Large intestine (tissue), 12 donors: ENCODE measurements at places on chromosomes 3 and 15. TPM values are rescaled to one million over a fixed set of nuclear protein-coding genes. Genes with fewer than 3 reads are reported as not detected.

The CCDC191 gene
- polyA plus RNA-seq: 9.2 TPM

- H3K4me3 ChIP-seq: no peak overlapping the region
- no peaks in the 10 kb centered on the region for H3K27me3 ChIP-seq
- DNase-seq: no peak
- no peaks in the 10 kb centered on the region for H3K36me3 ChIP-seq
These were observed 52.4 kb downstream of the ILDR1 start for GRCh38 chr3:121969631-121970030.

The CRYGS gene
- 4.9 TPM for polyA plus RNA-seq

DNA sequence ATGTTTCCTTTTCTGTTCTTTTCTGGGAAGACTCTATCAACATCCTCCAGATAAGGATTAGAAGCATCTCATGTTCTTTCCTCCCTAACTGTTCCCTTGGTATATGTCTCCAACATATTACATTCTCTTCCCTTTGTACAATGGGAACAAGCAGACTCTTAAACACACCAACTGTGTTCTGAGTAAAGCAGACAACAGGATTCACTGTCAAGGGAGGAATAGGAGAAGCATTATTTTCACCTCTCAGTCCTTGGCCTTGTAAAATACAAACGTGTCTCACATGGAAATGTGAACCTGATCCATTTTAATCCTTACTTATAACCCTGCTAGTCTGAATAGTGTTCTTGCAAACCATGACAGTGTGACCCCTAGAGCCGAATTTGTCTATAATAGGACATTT lies 19.6 kb downstream of the GYG1 start:
- H3K4me1 ChIP-seq: no peaks in the 10 kb centered on the region
- no peak for DNase-seq
- no peaks in the 10 kb centered on the region for H3K27me3 ChIP-seq
- no peak overlapping the region for H3K4me3 ChIP-seq

The VIPR1 gene
- 75.3 TPM for polyA plus RNA-seq

- no peaks in the 10 kb centered on the region for H3K36me3 ChIP-seq
- peak overlapping the region; percentile 2 for H3K27ac ChIP-seq
- DNase-seq: no peak
- H3K4me1 ChIP-seq: peaks cover 27% of the 10 kb centered on the region
- no peaks in the 10 kb centered on the region for H3K27me3 ChIP-seq
These were observed 30.0 kb downstream of the SHQ1 start for GRCh38 chr3:72818092-72818773.

The CACNA2D2 gene
- polyA plus RNA-seq: 7.5 TPM

DNA sequence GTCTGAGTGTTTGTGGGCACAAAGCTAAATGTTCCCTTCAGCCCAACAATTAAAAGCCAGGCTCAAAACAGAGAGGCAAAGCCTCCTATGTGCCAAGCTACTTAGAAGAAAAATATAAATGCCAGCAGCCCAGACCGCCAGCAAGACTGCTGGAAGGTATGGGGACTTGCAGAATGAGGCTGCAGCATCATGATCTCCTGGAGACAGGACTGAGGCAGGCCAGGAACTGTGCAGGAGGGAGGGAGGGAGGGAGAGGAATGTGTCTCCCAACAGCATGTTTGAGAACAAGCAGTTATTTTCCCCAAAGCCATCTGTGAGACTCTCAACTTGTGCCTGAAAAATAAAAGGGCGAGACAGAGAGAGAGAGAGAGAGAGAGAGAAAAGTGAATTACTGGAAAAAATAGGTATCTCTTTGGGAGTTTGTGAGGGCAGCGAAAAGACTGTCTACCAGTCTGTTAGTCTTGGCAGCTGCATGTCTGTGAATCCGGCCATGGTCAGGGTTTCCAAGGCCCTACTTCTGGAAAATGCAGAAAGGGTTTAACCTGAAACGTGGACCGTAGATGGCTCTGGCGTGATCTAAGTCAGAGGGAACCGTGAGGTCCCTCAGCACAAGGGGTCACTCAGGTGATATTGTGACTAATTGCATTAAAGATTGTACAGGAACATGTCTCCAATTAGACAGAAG lies 139.7 kb upstream of the COL8A1 start:
- H3K27me3 ChIP-seq: no peaks in the 10 kb centered on the region
- H3K4me1 ChIP-seq: no peaks in the 10 kb centered on the region
- H3K27ac ChIP-seq: no peak overlapping the region
- no peaks in the 10 kb centered on the region for H3K36me3 ChIP-seq
- DNase-seq: no peak

The NKIRAS1 gene
- polyA plus RNA-seq: 7.3 TPM

The SNX4 gene
- 70.2 TPM for polyA plus RNA-seq

The SI gene
- 722 TPM for polyA plus RNA-seq

DNA sequence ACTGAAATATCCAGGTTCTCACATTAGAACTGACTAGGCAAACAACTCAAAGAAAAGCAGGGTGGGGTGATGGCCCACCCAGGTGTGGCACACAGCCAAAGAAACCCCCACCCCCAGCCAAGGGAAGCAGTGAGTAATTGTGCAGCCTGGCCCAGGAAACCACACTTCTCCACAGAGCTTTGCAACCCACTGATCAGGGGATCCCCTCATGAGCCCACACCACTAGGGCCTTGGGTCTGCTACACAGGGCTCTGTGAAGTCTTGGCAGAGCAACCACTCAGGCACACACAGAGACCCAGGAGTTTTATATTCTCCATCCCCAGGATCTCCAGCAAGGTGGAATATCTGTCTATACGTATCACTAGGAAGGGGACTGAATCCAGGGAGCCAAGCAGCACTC lies 22.2 kb upstream of the TRIM42 start:
- no peak overlapping the region for H3K27ac ChIP-seq
- no peaks in the 10 kb centered on the region for H3K36me3 ChIP-seq
- H3K4me3 ChIP-seq: no peak overlapping the region
- H3K27me3 ChIP-seq: no peaks in the 10 kb centered on the region
- DNase-seq: no peak
- H3K4me1 ChIP-seq: no peaks in the 10 kb centered on the region

- H3K4me1 ChIP-seq: peaks cover 66% of the 10 kb centered on the region
- H3K36me3 ChIP-seq: no peaks in the 10 kb centered on the region
- H3K27ac ChIP-seq: no peak overlapping the region
These were observed 2.6 kb upstream of the CIB2 start for GRCh38 chr15:78133801-78134200.

The MAP2K5 gene
- polyA plus RNA-seq: 13.7 TPM

The STRIT1 gene
- polyA plus RNA-seq: 0.97 TPM

DNA sequence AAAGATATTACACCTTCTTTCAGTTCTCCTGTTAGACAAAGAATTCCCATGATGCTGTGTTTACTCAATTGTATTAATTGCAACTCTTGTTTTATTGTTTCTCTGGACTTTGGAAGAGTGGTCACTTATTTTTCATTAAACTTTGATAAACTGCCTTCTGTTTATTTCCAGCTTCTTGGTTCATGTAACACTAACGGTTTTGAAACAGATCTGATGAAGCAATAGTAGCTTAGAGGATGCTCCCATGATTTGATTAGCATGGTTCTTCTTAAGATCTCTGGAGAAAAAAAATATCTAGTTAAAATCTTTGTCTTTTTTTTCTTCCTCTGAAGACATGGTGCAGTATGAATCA lies 90.1 kb downstream of the FNDC3B start:
- DNase-seq: no peak
- no peak overlapping the region for H3K4me3 ChIP-seq
- peaks cover 2% of the 10 kb centered on the region for H3K36me3 ChIP-seq
- H3K27ac ChIP-seq: peak overlapping the region; percentile 49

The ZNF385D gene
- polyA plus RNA-seq: 2.2 TPM

DNA sequence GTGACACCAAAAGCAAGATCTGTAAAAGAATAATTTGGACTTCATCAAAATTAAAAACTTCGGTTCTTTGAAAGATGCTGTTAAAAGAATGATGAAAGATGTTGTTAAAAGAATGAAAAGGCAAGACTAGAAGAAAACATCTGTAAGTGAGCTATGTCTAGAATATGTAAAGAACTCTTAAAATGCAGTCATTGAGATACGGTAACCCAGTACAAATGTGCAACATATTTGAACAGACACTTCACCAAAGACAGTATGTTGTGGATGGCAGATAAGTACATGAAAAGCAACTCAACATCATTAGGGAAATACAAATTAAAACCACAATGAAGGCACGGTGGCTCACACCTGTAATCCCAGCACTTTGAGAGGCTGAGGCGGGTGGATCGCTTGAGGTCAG lies 139.5 kb downstream of the LRIG1 start:
- peaks cover 7% of the 10 kb centered on the region for H3K4me1 ChIP-seq
- H3K27ac ChIP-seq: no peak overlapping the region
- DNase-seq: no peak
- no peak overlapping the region for H3K4me3 ChIP-seq
- no peaks in the 10 kb centered on the region for H3K36me3 ChIP-seq
- no peaks in the 10 kb centered on the region for H3K27me3 ChIP-seq

GRCh38 chr3:42159706-42160472 lies 68.7 kb downstream of the TRAK1 start:
- H3K4me1 ChIP-seq: peaks cover 24% of the 10 kb centered on the region
- peak; percentile 89 for DNase-seq
- no peaks in the 10 kb centered on the region for H3K36me3 ChIP-seq
- H3K27ac ChIP-seq: peak overlapping the region; percentile 85

DNA sequence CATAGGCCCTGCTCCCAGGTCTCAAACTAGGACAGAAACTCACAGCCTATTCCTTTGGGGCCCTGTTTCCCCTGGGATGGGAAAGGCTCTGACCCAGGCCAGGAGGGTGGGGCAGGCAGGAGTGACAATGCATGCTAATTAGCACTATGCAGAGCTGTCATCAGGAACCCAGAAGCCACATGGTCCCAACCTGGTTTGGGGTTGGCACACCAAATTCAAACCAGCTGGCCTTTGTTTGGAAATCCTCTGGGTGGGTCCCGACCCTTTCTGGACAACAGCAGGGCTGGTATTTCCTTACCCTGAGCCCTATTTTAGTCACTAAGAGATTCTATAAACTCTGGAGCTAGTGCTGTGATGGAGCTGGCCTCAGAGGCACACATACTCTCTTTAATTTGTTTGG lies 166.2 kb downstream of the LRTM1 start:
- no peaks in the 10 kb centered on the region for H3K36me3 ChIP-seq
- H3K4me3 ChIP-seq: no peak overlapping the region
- DNase-seq: no peak
- H3K4me1 ChIP-seq: no peaks in the 10 kb centered on the region
- H3K27ac ChIP-seq: no peak overlapping the region
- no peaks in the 10 kb centered on the region for H3K27me3 ChIP-seq

DNA sequence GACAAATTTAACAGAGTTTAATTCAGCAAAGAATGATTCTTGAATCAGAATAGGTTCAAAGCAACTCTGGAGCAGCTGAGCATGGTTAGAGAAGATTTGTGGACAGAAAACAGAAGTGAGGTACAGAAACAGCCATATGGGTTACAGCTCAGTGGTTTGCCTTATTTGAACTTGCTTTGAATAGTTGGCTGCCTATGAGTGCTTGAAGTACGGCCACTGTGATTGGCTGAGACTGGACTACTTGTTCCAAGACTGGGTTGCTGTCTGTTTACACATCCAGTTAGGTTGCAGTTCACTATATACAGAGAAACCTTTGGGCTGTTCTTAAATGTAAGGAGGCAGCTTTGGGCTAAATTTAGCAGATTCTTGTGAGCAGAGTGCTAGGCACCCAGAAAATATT lies 79.4 kb upstream of the CADPS start:
- H3K4me3 ChIP-seq: no peak overlapping the region
- DNase-seq: no peak
- H3K36me3 ChIP-seq: no peaks in the 10 kb centered on the region
- no peaks in the 10 kb centered on the region for H3K27me3 ChIP-seq

GRCh38 chr3:110697961-110698360 lies 373.7 kb upstream of the NECTIN3 start:
- H3K36me3 ChIP-seq: no peaks in the 10 kb centered on the region
- no peak overlapping the region for H3K4me3 ChIP-seq
- no peaks in the 10 kb centered on the region for H3K27me3 ChIP-seq
- H3K27ac ChIP-seq: no peak overlapping the region
- DNase-seq: no peak

DNA sequence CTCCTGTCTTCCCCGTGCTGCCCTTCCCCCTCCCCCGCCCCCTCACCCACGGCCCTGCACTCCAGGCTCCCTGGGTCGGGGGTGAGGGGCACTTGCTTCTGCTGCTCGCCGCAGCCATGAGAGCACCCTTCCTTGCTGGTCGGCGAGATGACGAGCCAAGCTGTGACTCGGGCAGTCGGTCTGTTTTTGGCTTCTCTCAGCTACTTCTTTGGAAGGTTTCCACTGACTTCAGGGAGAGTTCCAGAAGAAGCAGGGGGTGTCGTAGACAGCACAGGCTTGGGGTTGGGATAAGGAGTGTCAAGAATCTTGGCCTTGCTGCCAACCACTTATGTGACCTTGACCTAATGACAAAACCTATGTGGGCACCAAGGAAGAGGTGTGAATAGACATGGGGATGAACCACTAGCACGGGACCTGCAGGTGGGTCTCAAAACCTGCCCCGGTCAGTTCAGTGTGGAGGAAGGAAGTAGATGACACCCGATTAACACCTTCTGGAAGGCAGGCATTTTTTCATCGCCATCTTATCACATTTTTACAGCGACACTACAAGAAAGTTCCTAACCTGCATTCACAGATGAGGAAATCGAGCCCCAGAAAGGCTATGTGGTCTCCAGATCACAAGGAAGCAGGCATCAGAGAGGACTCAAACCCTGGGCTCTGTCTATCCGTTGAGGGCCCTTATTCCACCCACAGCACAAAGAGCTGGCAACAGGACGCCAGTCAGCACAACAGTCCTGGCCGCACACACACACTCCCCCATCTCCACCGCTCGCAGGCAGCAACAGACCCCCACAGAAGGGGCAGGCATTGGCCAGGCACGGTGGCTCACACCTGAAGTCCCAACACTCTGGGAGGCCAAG lies 120.9 kb downstream of the LIPC start:
- H3K4me3 ChIP-seq: no peak overlapping the region
- no peaks in the 10 kb centered on the region for H3K27me3 ChIP-seq
- DNase-seq: no peak
- peaks cover 21% of the 10 kb centered on the region for H3K4me1 ChIP-seq

The GOLGA6L9 gene
- 10.7 TPM for polyA plus RNA-seq

The NR1I2 gene
- polyA plus RNA-seq: 89.1 TPM

- no peaks in the 10 kb centered on the region for H3K4me1 ChIP-seq
- no peak overlapping the region for H3K27ac ChIP-seq
- no peaks in the 10 kb centered on the region for H3K36me3 ChIP-seq
- no peak overlapping the region for H3K4me3 ChIP-seq
- H3K27me3 ChIP-seq: no peaks in the 10 kb centered on the region
These were observed 479.6 kb upstream of the ALCAM start for GRCh38 chr3:104887069-104887468.

GRCh38 chr3:10467904-10468612 lies 37.3 kb downstream of the ATP2B2 start:
- no peak overlapping the region for H3K4me3 ChIP-seq
- no peaks in the 10 kb centered on the region for H3K4me1 ChIP-seq
- DNase-seq: no peak
- no peaks in the 10 kb centered on the region for H3K36me3 ChIP-seq
- no peak overlapping the region for H3K27ac ChIP-seq
- H3K27me3 ChIP-seq: peaks cover 24% of the 10 kb centered on the region

- peaks cover 26% of the 10 kb centered on the region for H3K27me3 ChIP-seq
- no peak for DNase-seq
- H3K36me3 ChIP-seq: no peaks in the 10 kb centered on the region
- H3K27ac ChIP-seq: no peak overlapping the region
These were observed 2.4 kb downstream of the KLF15 start for GRCh38 chr3:126354776-126355175.

GRCh38 chr3:38516669-38517068 lies 20.5 kb downstream of the EXOG start:
- DNase-seq: no peak
- H3K27ac ChIP-seq: no peak overlapping the region
- H3K36me3 ChIP-seq: peaks cover 7% of the 10 kb centered on the region
- H3K4me3 ChIP-seq: no peak overlapping the region
- H3K27me3 ChIP-seq: no peaks in the 10 kb centered on the region

- H3K27ac ChIP-seq: no peak within 1 kb of the TSS
- no peaks in the 10 kb centered on the region for H3K4me1 ChIP-seq
- peaks cover 4% of the 10 kb centered on the region for H3K36me3 ChIP-seq
- no peaks in the 10 kb centered on the region for H3K27me3 ChIP-seq
These were observed at the start of gene TRIM69 for GRCh38 chr15:44736181-44736765. TRIM69 (plus strand) TSS chr15:44736528; CDS start chr15:44736705, 177 bp downstream.
